Cortex of kidney (tissue), 1 donor: ENCODE measurements at places on chromosomes 6 and 20.

GRCh38 chr20:34987288-34988190 is 31.9 kb downstream of the MYH7B start:
- no peak for DNase-seq

DNA sequence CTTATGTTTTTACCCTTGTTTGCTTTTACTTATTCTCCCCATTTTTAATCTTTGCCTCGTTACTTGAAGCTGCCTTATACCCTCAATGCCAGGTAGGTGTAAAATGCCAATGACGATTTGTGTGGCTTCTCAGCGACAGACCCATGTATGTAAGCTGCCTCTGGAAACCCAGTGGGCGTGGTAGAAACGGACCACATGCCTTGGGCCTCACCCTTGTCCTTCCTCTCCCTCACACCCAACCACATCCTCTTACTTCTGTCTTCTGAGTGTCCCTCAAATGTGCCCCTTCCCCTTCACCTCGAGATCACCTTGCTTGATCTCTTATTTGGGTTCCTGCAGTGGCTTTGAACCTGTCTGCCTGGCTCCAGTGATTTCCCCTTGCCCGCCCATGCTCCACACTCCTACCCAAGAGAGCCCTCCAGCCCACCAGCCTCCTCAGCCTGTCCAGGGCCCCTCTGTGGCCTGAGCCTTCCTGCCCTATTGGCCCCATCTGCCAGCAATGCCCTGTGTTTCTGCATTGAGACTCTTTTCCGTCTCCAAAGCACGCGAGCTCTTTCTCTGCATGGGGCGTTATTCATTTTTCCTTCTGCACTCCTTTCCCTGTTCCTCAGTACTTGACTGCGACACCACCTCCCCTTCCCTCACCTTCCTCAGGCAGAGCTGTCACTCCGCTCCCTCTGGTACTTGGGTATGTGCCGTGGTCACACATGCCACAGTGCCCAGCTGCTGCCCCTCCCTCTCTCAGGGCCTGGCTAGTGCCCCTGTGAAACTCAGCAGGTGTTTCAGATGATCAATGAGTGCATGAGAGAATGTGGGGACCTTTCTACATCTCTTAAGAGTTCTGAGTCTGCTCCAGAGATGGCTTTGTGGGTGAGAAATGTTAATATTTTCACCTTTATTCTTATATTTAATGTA is 115.4 kb downstream of the SLX4IP start:
- DNase-seq = no peak

GRCh38 chr6:56759521-56759920 is 116.8 kb upstream of the DST start:
- no peak for DNase-seq

DNA sequence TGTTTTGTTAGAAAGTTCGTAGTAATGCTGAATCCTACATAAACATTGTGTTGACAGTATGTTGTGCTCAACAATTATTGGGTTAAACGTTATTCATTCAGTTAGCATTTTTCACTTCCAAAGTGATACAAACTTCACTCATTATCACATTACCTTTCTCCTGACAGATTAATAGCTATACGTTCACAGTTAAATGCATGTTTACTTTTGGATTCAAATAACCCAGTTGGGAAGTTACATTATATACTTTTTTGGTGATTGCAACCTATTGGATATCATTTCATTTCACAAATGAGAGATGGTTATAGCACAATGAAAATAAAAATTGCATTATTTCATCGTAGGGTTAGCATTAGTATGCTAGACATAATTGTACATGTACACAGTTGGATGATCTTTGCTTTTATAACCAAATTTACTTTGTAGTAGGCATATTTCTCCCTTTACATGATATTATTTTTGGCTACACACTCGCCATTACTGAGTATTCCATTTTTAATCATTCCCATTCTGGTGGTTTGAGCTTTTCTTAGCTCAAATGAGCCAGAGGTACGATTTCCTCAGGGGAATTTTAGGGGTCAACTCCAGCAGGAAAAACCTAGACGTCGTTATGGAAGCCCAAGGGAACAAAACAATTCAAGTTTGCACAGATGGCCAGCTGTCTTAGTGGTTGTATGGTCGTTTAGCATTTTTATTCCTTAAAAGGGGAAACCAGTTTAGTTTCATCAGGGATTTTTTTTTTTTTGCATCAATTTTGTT is 2.1 kb upstream of the HIVEP1 start:
- no peak for DNase-seq

- DNase-seq = no peak
Observed at GRCh38 chr6:150902142-150902776, 36.8 kb downstream of the MTHFD1L start.

DNA sequence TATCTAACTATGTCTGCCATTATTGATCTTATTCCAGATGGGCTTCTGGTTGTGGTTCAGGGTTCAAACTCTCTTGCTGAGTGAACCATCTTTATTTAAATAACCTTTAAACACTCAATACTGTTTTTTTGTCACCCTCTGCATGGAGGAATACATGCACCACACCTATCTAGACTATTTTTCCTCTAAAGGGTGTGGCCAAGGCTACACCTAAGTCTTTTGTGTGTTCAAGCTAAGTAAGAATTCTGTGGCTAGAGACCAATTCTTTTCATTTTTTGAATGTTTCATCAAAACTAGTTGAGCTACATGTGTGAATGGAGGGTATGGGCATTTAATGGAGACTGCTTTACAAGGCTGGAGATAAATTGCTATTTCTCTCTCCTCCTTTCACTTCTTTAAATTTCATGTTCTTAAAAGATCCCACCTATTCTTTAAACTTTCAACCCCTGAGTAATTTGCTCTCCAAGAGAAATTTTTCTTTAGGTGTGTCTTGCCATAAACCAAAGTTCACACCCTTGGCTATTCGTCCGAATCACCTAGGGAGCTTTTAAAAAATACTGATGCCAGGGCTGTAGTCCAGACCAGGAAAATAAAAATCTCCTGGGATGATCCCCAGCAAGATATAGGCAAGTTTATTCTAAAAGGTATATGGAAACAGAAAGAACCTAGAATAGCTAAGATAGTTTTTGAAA is 24.8 kb upstream of the MBOAT1 start:
- no peak for DNase-seq

- no peak for DNase-seq
Observed at GRCh38 chr20:34074101-34074760, 37.8 kb downstream of the EIF2S2 start.

GRCh38 chr6:124684621-124685020 is 277.6 kb upstream of the RNF217 start:
- DNase-seq = no peak

DNA sequence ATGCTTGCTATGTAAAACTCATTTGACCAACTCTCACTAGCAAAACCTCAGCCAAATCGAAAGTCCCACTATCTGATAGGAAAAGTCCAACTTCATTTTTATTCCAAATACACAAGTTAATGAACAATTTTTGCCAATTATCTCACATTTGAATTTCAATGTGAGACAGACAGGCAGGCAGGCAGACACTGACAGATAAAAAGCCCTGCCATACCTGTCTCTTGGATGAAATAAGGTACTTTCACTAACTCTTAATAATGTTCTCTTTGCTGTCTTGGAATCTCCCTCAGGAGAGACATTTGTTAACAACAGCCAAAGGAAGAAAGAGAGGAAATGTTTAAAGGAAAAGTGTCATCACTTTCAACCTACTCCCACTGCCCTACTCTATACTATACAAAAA is 82.0 kb downstream of the RNGTT start:
- no peak for DNase-seq

- no peak for DNase-seq
Observed at GRCh38 chr6:32112431-32112980, 3.4 kb upstream of the TNXB start.

DNA sequence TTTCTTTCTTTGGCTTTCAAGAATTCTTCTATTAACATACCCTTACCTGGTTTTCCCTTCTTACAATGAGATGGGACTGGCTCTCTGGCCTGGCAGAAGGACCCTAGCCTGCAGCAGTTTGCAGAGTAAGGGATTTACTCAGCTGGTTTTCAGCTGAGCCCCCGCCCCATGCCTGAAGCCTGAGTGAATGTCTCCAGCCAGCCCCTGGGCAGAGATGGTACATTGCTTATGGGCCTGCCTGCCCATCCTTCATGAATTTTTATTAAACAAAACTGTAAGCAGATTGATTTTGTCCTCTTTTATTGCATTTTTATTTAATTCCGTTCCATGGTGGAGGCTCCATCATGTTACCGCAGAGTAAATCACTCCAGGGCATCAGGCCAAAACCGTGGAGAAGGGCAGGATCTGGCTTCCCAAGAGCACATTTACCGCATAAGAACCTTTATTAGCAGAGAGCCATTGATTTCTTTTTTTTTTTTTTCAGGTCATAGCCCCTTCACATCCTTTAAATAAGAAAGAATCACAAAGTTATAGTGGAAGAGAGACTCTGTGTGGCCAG is 316.2 kb downstream of the DHX35 start:
- DNase-seq = no peak

GRCh38 chr6:105275542-105275941 is 95.7 kb upstream of the POPDC3 start:
- no peak for DNase-seq

- no peak for DNase-seq
Observed at GRCh38 chr6:110563711-110564110, 87.3 kb upstream of the SLC22A16 start.

GRCh38 chr20:15380770-15381169 is 1043.4 kb upstream of the FLRT3 start:
- no peak for DNase-seq

DNA sequence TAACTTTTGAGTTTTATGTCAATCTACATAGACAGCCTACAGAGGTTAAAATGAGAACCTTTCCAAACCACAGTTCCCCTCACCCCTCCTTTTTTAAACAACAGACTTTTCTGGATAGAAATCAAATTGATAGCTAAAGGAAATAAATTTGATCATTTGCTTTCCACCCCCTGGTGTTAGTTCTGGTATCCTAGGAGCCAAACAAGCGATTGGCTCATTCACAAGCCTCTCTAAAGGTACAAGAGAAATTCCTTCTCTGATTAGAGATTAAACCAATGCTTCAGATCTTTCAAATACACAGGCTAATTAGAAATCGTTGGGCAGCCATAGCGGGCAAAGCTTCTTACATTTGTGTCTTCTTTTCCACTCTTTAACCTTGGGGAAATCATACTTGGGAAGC is 232.3 kb downstream of the TBC1D7 start:
- no peak for DNase-seq

- DNase-seq = no peak
Observed at GRCh38 chr6:2819978-2820377, 21.7 kb downstream of the SERPINB1 start.

- no peak for DNase-seq
Observed at GRCh38 chr6:12196326-12196936, 93.7 kb upstream of the EDN1 start.

DNA sequence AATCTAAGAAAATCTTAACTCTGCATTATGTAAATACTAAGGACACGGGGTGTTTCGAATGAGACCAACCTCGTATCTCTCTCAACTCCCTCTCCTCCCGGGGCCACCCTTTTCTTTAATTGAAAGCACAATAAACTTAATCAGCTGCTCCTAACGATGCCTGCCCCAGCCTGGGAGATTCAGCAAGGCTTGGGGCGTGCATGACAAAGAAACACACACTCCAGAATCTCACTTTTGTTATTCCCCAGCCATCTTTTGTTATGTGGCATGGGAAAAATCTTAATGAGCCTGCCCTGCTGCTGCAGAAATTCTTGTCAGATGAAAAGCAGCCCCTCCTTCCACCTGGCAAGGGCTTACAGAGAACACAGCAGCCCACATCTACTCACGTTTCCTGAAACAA is 117.4 kb downstream of the TTLL2 start:
- DNase-seq = no peak

DNA sequence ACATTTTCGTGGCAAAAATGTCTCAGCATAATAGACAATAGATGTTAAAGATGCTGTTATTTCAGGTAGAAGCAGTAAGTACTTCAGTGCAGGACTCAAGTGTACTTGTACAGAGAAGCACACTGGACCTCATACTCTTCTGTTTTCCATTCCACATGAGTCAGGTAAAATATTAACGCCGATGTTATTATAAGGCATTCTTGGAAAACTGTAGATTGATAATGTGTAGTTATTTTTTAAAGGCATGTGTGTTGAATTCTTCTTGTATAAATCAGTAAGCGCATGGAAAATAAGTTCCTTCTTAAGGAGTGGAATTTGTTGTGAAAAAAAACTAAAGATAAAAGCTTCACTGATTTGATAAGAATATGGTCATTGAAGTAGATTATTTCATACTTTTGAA is 45.8 kb downstream of the DOP1A start:
- DNase-seq = no peak

DNA sequence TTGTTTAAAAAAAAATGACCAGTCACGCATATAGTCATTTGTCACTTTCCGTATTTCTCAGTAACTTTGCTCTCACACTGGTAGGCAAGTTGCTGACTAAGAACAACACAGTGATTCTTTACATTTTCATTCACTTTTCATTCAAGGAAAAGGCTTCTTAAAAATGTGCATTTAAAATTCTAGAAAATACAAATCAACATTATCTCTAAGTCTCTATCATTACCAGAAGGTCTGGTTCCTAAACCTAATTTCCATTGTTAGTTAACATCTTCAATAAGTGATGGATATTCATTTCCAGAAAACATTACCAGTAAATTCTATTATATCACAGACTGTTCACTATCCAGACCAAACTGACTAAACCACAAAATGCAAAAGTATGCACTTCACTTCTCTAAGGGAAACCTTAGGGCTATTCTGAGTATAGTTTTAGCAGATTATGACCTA is 115.3 kb downstream of the AHI1 start:
- no peak for DNase-seq

DNA sequence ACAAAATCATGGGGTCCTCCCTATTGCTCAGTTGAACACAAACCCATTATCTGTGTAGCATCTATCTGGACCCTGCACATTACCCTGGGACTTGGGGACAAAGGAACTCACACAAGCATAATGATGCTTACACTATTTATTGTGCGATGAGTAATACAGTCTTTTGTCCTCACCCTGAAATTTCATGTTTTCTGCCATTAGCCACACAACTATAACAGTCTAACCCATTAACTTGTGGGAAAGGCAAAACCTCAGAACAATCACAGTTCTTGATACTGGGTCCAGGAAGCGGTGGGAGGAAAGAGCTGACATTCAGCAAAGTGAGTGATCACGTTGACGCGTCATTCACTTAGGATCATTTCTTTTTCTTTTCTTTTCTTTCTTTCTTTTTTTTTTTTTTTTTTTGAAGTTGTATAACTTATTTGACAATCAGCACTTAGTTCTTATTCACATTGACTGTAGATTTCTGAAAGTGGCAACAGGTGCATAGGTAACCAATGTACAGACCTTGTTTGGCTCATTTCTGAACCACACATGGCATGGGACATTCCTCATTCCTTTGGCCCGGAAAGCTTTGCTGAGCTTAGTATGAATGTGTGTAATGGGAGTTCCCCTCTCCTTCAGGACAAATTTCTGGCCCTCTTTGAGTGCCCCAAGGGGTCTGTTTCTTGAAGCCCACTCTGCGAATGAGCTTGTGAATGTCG is 94.8 kb upstream of the CNKSR3 start:
- no peak for DNase-seq

GRCh38 chr6:53495506-53496499 is 49.1 kb downstream of the GCLC start:
- DNase-seq = no peak
